ENCODE measurements at places on chromosomes 3 and 15. TPM values are rescaled to one million over a fixed set of nuclear protein-coding genes. Genes with fewer than 3 reads are reported as not detected.
A peak's percentile ranks its signal among the peaks of the same experiment; 100 is the strongest.

GRCh38 chr3:123687286-123687685, 102.4 kb upstream of the HACD2 start:
- DNase-seq = no peak

DNA sequence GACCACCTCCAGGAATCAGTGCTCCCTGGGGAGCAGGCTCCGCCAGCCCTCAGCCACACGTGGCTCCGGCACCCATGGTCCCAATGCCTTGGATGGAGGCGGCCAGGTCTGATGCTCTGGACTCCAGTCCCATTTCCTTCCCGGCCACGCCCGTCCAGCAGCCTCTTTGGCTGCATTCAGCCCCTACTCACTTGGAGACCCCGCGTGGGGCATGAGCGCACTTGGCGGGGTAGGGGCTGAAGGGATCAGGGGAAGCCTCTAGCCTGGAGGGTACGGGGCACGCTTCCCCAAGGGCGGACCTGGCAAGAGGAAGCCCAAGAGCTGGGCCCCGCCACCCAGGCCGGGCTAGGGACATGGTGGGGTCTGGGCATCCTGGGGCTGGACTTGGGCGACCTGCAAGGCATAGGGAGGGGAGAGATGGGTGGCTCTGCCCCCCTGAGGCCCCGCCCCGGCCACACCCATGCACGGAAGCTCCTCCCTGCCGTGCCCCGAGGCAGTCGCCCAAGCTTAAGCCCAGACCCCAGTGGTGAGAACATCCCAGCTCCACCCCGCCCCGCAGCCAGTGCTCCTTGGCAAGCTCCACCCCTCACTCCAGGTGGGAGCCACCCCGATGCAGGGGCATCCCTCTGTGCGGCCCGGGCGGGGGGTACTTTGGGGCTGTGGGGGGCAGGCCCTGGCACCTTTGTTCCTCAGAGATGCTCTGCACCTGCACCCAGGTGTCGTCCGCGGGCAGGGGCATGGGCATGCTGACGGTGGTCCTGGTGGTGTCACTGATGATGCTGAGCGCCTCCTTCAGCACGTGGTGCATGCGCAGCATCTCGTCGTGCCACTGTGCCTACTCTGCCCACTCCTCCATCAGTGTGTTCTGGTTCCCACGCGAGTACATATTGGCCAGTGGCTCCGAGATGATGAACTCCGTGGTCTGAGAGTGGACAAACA, 163.5 kb downstream of the GOLGA6L4 start:
- no peak for DNase-seq

DNA sequence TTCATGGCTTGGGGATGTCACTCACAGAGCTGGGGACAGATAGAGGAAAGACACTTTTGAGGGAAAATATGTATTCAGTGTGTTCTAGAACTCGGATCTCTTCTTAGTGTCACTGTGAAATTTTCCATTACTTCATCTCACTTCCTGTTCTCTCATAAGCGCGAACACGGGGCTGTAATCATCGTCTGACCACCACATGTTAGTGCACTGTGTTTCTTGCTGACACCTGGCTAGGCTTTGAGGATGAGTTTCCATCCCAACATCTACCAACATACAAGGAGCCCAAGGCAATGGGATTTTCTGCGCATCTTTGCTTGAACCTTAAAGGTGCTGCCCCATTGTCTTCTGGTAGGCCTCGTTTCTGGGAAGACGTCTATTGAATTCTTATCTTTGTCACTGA, 84.0 kb downstream of the LIPC start:
- no peak for DNase-seq

APOD gene
- not detected for total RNA-seq

CCR9 gene
- total RNA-seq = not detected

DNA sequence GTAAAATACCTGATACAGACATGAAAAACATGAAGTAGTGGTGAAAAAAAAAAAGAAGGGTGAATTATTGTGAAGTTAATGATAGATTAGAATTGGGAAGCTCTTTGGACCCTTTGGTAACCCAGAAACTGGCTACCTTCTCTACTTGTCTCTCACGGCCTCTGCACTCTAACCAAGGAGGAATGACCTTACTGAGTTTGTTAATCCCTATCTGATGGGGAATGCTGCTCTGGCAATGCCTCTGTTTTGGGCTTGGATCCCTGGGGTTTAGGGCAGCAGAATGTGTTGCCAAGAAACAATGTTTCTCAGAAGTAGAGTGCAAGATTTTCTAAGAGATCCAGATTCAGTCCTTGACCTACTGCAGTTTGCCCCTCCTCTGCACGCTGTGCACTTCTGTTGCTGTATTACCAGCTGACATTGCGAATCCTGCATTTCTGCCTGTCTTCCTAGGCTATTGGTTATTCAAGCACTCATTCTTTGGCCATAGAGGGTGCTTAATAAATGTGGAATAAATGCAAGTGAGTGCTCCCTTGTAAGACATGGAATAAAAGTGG, 49.2 kb upstream of the MAP3K13 start:
- no peak for DNase-seq

DNA sequence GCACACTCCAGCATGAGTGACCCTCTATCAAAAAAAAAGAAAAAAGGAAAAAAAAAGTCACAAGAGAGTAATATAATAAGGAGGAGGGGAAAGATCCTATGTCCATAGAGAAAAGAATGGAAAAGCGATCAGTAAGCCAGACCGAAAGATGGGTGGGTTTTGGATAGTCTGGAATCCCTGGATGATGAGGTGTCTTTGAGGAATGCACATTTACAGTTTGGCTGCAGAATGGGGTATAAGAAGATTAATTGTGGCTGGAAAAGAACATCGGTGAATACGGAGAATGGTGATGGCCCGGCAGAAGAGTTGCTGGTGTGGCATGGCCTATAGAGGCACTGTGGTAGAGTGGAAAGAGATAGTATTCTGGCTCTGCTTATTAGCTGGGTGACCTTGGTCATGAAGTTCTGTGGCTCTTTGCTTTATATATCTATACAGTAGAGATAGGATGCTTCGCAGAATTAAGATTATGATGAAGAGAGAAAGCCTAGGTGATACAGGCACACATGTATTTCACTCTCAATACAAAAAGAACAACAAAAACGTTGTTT, 187.9 kb downstream of the AKAP13 start:
- no peak for DNase-seq

MYH15 gene
- total RNA-seq = 1.0 TPM

- DNase-seq = no peak
These were observed 74.3 kb downstream of the FBLN2 start for GRCh38 chr3:13623101-13623654.

DNA sequence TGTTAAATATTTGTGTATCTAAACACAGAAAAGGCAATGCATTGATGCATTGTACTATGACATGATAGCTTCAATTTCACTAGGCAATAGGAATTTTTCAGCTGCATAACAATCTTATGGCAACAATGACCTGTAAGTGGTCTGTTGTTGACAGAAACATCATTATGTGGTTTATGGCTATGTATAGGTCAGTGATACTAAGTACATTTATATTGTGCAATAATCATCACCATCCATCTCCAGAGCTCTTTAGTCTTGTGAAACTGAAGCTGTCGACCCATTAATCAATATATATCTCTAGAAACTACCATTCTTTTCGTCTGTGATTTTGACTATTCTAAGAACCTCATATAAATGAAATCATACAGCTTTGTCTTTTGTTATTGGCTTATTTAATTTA, 200.1 kb upstream of the ZNF717 start:
- DNase-seq = no peak

DNA sequence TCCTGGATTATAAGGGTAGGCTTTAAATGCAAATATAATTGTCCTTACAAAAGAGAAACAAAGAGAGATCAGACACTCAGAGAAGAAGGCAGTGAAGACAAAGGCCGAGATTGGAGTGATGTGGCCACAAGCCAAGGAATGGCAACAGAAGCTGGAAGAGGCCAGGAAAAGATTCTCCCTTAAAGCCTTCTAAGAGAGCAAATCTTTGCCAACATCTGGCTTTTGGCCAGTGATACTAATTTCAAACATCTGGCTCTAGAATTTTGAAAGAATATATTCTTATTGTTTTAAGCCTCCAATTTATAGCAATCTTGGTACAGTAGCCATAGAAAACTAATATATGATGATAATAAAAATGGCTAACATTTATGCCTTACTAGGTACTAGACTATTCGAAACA, 615.8 kb upstream of the ZNF385D start:
- no peak for DNase-seq

DNA sequence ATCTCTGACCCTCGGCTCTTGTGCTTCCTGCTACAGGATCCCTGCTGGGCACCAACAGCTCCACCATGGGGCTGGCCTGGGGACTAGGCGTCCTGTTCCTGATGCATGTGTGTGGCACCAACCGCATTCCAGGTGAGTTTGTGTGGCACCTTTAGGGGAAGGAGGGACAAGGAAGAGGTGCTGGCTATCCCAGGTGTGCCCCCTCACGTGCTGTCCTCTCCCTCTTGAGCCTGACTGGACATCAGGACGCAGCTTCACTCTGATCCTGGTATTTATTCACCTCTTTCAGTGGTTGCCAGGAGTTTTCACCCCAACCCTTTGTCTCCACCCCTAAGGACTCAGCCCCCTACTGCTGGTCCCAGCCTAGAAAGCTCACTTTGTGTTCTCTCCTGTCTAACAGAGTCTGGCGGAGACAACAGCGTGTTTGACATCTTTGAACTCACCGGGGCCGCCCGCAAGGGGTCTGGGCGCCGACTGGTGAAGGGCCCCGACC, 960 bp downstream of the THBS1 start:
- peak; percentile 42 for DNase-seq

GRCh38 chr15:42064271-42064670, 30.1 kb downstream of the PLA2G4D start:
- no peak for DNase-seq

GRCh38 chr15:63178034-63178433, 11.4 kb upstream of the RAB8B start:
- no peak for DNase-seq

REC114 gene
- not detected for total RNA-seq

DNA sequence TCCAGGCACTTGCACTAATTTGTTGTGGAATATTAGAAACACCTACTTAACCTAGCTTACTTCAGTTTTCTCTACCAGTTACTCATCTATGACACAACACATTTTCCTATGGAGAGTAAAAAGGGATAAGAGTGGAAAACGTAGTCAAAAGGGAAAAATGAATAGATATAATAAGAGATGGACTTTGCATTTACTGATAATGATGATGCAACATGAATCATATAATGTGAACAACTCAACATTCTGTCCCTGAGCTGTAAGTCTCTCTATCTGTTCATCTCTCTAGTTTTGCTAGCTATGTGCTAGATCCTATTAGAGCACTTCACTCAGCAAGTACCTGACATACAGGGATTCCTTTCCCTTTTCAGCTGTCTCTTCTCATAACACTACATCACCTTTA, 627.1 kb downstream of the AGBL1 start:
- no peak for DNase-seq

DNA sequence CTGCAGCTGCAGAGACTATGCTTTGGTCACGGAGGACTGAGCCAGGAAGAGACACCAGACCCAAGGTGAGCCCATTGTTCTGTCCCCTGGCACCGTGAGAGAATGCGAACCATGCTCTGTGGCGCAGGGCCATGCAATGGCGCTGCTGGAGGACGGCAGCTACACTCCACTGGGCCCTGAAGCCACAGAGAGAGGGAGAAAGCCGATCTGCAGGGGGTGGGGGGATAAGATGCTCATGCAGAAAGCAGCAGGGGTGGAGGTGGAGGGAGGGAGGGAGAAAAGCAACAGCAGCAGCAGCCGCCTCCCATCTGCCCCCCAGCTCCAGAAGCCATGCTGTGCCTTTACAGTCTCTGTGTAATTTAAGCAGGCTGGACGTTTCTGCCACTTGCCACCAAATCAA, 5.3 kb downstream of the BDH1 start:
- DNase-seq = peak; percentile 52

STRIT1 gene
- not detected for total RNA-seq

DNA sequence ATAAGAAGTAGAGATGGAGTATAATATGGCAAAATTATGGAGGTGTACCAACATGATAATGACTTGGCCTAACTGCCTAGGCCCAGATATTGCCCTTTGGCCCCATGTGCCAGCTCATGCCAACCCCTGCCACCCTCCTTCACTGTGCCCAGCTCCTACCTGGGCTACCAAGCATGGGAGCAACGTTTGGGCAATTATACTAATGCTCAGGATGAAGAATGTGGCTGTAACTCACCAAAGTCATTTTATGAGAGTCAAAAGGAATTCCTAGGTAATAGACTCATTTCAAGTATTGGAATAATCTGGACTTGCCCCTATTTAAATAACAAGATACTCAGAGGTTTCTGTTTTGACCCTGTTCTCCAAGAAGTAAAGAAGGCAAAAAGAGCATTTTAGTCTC, 240.2 kb upstream of the IL12A start:
- DNase-seq = no peak

GRCh38 chr3:188749830-188750229, 421.9 kb upstream of the TPRG1 start:
- no peak for DNase-seq

- DNase-seq = no peak
These were observed 243.5 kb upstream of the SLCO3A1 start for GRCh38 chr15:91609966-91610365.

DNA sequence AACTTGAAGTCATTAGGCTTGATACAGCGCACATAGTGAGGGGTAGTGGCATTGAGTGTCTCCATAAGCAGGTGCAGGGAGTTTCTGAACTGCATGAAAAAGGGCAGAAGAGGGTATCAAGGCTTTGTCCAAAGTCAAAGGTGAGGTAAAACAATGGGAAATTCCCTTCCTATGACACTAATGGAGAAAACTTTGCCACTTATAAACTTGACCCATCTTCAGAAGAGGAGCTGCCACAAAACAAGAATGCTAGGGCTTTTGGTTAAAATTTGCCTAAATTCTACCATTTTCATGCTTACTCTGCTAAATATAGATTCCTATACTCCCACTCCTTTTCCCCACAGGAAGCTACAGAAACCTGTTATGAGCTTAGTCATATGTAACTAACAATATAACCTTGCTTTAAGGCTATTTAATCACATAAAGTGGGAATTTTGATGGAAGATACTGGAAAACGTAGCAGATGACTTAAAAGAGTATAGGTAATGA, 87.5 kb upstream of the MYO5C start:
- DNase-seq = no peak

SRGAP3 gene
- 197 TPM for total RNA-seq

DNA sequence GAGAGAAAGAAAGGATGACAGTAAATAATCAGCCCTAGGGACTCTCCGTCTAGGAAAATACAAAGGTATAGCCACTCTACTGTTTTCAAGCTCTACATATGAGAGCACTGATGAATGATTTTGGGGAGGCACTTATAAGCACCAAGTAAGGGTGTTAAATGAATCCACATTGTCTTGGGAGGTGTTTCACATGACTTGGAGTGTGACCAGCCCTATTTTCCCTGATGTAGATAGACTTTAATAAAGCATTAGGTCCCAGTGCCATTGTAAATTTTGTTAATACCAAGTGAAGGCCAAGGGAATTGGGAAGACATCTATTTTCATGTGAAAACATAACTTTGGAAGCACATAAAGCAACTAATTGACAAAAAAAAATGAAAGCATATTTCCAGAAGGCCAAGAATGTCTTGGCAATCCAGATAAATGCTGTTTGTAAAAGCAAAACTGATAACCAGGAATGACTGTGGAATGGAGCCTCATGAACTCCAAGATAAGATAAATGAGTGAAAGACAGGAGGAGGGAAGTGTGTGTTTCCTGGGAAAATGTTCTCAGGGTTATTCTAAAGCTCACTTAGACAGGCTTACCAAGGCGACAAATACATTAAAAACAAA, 96.0 kb upstream of the MYZAP start:
- DNase-seq = no peak

- no peak for DNase-seq
These were observed 35.2 kb upstream of the SPPL2A start for GRCh38 chr15:50800715-50801114.

CACNA2D3 gene
- total RNA-seq = 10.0 TPM

GRCh38 chr3:55619046-55619808, 132.1 kb upstream of the WNT5A start:
- no peak for DNase-seq
